ENCODE measurements at places on chromosomes 5 and 9. TPM values are rescaled to one million over a fixed set of nuclear protein-coding genes. Genes with fewer than 3 reads are reported as not detected.

PCDHGA9 gene
- total RNA-seq: 14.3 TPM

C5 gene
- total RNA-seq: 6.9 TPM

GTF3C4 gene
- total RNA-seq: 21.9 TPM

PCDHGC4 gene
- 91.6 TPM for total RNA-seq

ZFAND5 gene
- total RNA-seq: 189 TPM

RETREG1 gene
- 64.4 TPM for total RNA-seq

IFNK gene
- not detected for total RNA-seq

Measured in diencephalon (tissue), 1 donor.